ENCODE measurements at places on chromosomes 7 and 10. TPM values are rescaled to one million over a fixed set of nuclear protein-coding genes. Genes with fewer than 3 reads are reported as not detected.

DNA sequence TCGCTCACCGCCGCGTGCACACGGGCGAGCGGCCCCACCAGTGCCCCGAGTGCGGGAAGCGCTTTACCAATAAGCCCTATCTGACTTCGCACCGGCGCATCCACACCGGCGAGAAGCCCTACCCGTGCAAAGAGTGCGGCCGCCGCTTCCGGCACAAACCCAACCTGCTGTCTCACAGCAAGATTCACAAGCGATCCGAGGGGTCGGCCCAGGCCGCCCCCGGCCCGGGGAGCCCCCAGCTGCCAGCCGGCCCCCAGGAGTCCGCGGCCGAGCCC lies 3.3 kb downstream of the REPIN1 start:
- H3K4me1 ChIP-seq: peaks cover 21% of the 10 kb centered on the region
- no peak for DNase-seq
- no peak overlapping the region for H3K4me3 ChIP-seq
- no peak overlapping the region for H3K27ac ChIP-seq

Gene FEZF1
- total RNA-seq: not detected

GRCh38 chr7:131455546-131455945 lies 100.9 kb downstream of the PODXL start:
- H3K36me3 ChIP-seq: no peaks in the 10 kb centered on the region
- H3K27me3 ChIP-seq: no peaks in the 10 kb centered on the region
- no peak for DNase-seq

DNA sequence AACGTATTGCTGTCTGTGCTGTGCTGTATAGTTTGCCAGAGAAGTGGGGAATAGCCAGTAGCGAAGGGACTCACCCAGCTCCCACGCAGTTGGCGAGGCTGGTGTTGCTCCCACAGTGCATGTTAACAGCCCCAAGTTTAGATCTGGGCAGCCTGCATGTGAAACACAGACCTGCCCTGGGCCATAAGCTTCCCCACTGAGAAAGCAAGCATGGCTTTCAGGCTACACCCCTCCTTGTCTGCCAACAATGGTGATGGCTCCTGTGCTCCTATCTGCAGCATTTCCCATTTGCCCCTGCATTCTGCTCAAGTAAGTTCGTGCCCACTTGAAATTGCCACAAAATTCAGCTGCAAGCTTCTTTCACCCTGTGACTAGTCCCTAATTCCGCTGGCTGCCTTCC lies 57.5 kb downstream of the IPMK start:
- H3K27ac ChIP-seq: no peak overlapping the region
- no peaks in the 10 kb centered on the region for H3K4me1 ChIP-seq
- no peak for DNase-seq
- H3K36me3 ChIP-seq: peaks cover 16% of the 10 kb centered on the region
- H3K27me3 ChIP-seq: no peaks in the 10 kb centered on the region

Gene PROSER2
- total RNA-seq: 0.84 TPM

GRCh38 chr10:68684413-68684812 lies 36.6 kb upstream of the CCAR1 start:
- H3K4me1 ChIP-seq: no peaks in the 10 kb centered on the region
- H3K27ac ChIP-seq: no peak overlapping the region
- no peak overlapping the region for H3K4me3 ChIP-seq
- DNase-seq: no peak
- peaks cover 39% of the 10 kb centered on the region for H3K36me3 ChIP-seq

DNA sequence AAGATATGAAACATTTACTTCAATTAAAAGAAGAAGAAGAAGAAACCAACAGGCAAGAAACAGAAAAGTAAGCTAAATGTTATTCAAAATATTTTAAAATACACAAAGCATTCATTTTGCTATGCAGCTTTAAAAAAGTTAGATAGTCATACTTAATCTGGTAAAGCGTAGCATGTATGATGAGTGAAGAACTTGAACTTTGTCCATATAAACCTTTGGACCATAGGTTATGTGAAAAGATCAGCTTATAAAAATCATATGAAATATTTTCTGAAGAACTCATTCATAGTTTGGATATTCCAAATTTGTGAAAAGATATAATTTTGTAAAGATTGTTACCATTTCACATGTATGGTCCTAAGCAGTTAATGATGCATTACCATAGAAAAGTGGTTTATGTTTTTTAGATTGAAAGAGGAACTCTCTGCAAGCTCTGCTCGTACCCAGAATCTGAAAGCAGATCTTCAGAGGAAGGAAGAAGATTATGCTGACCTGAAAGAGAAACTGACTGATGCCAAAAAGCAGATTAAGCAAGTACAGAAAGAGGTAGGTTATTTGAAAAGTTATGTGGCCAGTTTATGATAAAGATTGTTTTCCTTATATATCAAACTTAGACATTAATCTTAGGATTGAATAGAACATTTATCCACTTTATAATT lies 37.3 kb downstream of the KIF20B start:
- H3K4me3 ChIP-seq: no peak overlapping the region
- H3K36me3 ChIP-seq: peaks cover 7% of the 10 kb centered on the region
- no peaks in the 10 kb centered on the region for H3K27me3 ChIP-seq
- no peak overlapping the region for H3K27ac ChIP-seq
- DNase-seq: no peak

- H3K27me3 ChIP-seq: no peaks in the 10 kb centered on the region
- no peak overlapping the region for H3K4me3 ChIP-seq
- H3K36me3 ChIP-seq: no peaks in the 10 kb centered on the region
- peaks cover 16% of the 10 kb centered on the region for H3K4me1 ChIP-seq
- no peak overlapping the region for H3K27ac ChIP-seq
These were observed 202.4 kb upstream of the NEBL start for GRCh38 chr10:21099291-21100062.

Gene CEP55
- 0.79 TPM for total RNA-seq

GRCh38 chr7:44063547-44063893 lies 1.8 kb downstream of the PGAM2 start:
- DNase-seq: no peak
- H3K4me3 ChIP-seq: peak overlapping the region; percentile 53
- no peaks in the 10 kb centered on the region for H3K27me3 ChIP-seq
- peaks cover 37% of the 10 kb centered on the region for H3K36me3 ChIP-seq
- peaks cover 26% of the 10 kb centered on the region for H3K4me1 ChIP-seq

Gene PNLIPRP2
- not detected for total RNA-seq

DNA sequence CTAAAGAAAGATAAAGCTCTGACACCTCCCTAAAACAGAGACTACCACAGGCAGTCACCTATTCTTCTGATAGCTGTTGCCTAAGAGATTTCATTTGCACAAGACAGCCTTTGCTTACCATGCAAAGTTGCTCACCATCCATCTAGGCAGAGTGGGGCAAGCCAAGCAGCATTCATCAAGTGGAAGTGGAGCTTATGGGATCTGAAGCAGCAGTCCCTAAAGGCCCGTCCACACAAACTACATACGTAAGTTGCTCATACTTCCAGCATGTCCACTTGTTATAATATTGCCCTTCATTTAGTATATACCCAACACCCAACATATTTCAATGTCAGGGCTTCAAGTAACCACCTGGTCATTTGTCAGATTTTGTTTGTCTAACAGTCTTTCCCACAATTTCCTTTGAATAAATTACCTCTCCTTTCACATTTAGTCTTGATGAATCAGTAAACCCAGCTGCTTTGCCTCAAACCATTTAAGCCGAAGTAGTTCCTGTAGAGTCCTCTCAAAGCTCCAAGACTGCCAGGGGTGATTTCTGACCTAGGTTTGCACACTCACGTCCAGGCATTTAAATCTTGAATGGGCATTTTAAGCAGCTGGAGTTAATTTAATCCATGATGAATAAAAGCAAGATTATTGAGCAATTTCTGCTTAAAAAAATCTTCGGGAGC lies 67.9 kb downstream of the ATAD1 start:
- no peak overlapping the region for H3K27ac ChIP-seq
- no peaks in the 10 kb centered on the region for H3K27me3 ChIP-seq
- peaks cover 24% of the 10 kb centered on the region for H3K36me3 ChIP-seq
- no peaks in the 10 kb centered on the region for H3K4me1 ChIP-seq
- no peak for DNase-seq

Gene SRRM3
- total RNA-seq: 6.5 TPM

Gene C10orf53
- not detected for total RNA-seq

Gene SLC26A3
- total RNA-seq: not detected

Gene DKK1
- total RNA-seq: 0.91 TPM

- no peaks in the 10 kb centered on the region for H3K36me3 ChIP-seq
- H3K4me3 ChIP-seq: no peak overlapping the region
- H3K27me3 ChIP-seq: peaks cover 3% of the 10 kb centered on the region
- DNase-seq: no peak
- H3K27ac ChIP-seq: no peak overlapping the region
These were observed 144.6 kb upstream of the GPR26 start for GRCh38 chr10:123521556-123521955.

Gene PRXL2A
- total RNA-seq: 63.9 TPM

GRCh38 chr7:121237601-121238000 lies 91.2 kb upstream of the WNT16 start:
- peaks cover 4% of the 10 kb centered on the region for H3K36me3 ChIP-seq
- H3K4me1 ChIP-seq: no peaks in the 10 kb centered on the region
- no peak overlapping the region for H3K4me3 ChIP-seq
- no peaks in the 10 kb centered on the region for H3K27me3 ChIP-seq
- DNase-seq: no peak

DNA sequence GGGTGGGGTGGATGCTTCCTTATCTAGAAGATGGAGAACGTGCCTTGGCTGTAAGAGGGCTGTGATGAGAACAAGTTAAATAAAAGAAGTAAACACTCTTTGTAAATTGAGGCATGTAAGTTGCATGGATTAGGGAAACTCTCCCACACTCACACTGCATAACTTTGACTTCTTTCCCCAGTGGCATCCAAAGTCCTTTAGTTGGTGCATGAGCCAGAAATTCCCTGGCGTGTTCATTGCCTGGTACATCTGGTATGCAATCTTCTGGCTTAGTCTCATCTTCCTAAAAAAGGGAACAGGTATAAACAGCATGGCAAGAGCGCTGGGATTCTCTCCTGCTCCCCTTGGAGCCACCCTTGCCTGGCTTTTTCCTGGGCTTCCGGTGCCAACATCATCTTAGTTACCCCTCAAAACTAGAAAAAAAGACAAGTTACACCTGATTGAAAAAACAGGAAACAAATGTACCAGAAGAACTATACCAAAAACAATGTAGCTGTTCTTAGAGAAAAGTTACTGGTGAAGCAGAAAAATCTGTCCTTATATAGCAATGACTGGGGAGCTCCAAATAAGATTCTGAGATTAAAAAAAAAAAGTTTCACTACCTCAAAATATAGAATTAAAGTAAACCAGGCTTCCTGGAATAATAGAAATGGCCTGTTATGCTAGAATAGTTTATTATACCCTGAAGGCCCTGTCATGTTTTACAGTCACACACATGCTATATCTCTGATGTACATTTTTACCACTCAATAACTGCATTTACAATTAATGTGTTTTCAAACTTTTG lies 9.9 kb downstream of the RP9 start:
- H3K4me3 ChIP-seq: no peak overlapping the region
- DNase-seq: no peak
- H3K27ac ChIP-seq: no peak overlapping the region
- H3K4me1 ChIP-seq: peaks cover 9% of the 10 kb centered on the region

GRCh38 chr10:6669269-6669859 lies 89.3 kb upstream of the PRKCQ start:
- H3K27me3 ChIP-seq: no peaks in the 10 kb centered on the region
- H3K4me3 ChIP-seq: no peak overlapping the region
- H3K36me3 ChIP-seq: no peaks in the 10 kb centered on the region
- no peak for DNase-seq
- H3K27ac ChIP-seq: no peak overlapping the region
- H3K4me1 ChIP-seq: peaks cover 6% of the 10 kb centered on the region

Gene CALHM1
- total RNA-seq: not detected

Gene WEE2
- not detected for total RNA-seq

Gene TMEM178B
- total RNA-seq: 23.1 TPM

GRCh38 chr7:41694495-41694894 lies 8.4 kb downstream of the INHBA start:
- H3K27me3 ChIP-seq: no peaks in the 10 kb centered on the region
- DNase-seq: no peak
- peaks cover 26% of the 10 kb centered on the region for H3K4me1 ChIP-seq
- H3K27ac ChIP-seq: no peak overlapping the region

DNA sequence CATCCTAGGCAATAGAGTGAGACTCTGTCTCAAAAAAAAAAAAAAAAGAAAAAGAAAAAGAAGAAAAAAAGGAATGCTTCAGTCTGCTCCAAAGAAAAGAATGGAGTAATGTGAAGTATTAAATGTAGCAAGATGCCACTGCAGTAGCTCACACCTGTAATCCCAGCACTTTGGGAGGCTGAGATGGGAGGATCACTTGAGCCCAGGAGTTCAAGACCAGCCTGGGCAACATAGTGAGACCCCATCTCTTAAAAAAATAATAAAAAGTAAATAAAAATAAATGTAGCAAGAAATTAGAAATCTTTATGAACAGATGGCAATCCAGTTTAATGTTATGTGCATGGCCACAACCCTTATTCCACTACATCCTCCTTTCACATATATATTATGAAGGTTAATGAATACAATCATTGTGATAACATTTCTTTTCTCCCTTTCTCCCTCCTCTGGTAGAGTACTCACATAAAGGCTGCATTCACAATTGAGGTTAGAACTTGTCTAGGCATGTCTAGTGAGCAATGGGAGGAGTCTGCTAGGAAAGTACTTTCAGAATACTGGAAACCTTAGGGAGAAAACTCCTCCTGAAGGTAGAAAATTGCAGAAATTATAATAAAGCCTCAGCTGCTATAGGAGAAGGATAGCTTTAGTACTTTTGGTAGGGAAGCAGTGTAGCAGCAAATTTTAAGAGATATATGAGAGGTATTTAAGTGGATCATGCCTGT lies 20.4 kb downstream of the KLLN start:
- no peak overlapping the region for H3K27ac ChIP-seq
- peaks cover 4% of the 10 kb centered on the region for H3K4me1 ChIP-seq
- DNase-seq: no peak
- H3K4me3 ChIP-seq: no peak overlapping the region
- no peaks in the 10 kb centered on the region for H3K27me3 ChIP-seq

GRCh38 chr7:66377045-66377444 lies 171.9 kb downstream of the TPST1 start:
- no peaks in the 10 kb centered on the region for H3K36me3 ChIP-seq
- no peak overlapping the region for H3K4me3 ChIP-seq
- no peak for DNase-seq
- no peaks in the 10 kb centered on the region for H3K27me3 ChIP-seq
- no peaks in the 10 kb centered on the region for H3K4me1 ChIP-seq

Gene PRPS1L1
- not detected for total RNA-seq

- DNase-seq: no peak
- H3K27me3 ChIP-seq: no peaks in the 10 kb centered on the region
- H3K4me3 ChIP-seq: no peak overlapping the region
- H3K4me1 ChIP-seq: no peaks in the 10 kb centered on the region
- no peak overlapping the region for H3K27ac ChIP-seq
These were observed 111.3 kb downstream of the SNX13 start for GRCh38 chr7:17829001-17829400.

DNA sequence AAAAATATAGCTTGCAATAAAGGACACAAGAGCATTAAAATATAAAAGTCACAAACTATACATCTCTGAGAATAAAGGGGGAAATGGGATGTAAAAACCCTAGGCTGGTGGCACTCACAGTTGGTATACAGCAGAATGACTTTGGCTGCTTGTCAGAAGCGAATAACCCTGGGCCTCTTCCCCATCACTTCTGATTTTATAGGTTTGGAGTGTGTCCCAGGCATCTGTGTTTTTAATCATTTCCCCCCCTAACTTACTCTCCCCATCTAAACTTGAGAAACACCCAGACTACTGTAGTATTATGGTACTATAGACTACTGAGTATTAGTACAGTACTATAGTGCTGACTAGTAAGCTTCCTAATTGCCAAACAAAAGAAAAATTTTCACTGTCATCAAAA lies 1.8 kb upstream of the RPA3 start:
- no peak overlapping the region for H3K27ac ChIP-seq
- peaks cover 14% of the 10 kb centered on the region for H3K4me1 ChIP-seq
- DNase-seq: no peak
- H3K27me3 ChIP-seq: no peaks in the 10 kb centered on the region
- no peaks in the 10 kb centered on the region for H3K36me3 ChIP-seq

GRCh38 chr10:49283491-49283890 lies 15.5 kb upstream of the C10orf71 start:
- no peaks in the 10 kb centered on the region for H3K36me3 ChIP-seq
- no peak for DNase-seq
- peaks cover 21% of the 10 kb centered on the region for H3K4me1 ChIP-seq

Gene NOD1
- total RNA-seq: 28.8 TPM

Measured in heart left ventricle (tissue), 16 donors.